NCI-H2081 (cell line): ENCODE measurements at places on chromosomes 7 and 10.

- DNase-seq: no peak
These were observed 2.2 kb downstream of the TMEM120A start for GRCh38 chr7:75992083-75992755.

GRCh38 chr7:125563557-125563956, 633.9 kb upstream of the POT1 start:
- DNase-seq: peak; percentile 21

DNA sequence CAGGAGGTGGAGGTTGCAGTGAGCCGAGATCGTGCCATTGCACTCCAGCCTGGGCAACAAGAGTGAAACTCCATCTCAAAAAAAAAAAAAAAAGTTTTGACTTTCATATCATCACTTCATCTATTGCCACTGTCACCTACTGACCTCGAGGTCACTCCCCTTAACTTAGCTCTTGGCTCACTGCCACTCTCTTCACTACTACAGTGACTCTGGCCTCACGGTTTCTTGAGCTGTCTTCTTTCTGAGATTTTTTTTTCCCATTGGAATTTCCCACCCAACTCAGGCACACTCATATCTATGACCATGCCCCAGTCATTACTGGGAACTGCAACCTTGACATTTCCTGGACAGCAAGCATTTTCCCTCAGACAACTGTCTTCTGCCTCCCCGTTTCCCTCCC, 42.6 kb upstream of the C7orf33 start:
- no peak for DNase-seq

DNA sequence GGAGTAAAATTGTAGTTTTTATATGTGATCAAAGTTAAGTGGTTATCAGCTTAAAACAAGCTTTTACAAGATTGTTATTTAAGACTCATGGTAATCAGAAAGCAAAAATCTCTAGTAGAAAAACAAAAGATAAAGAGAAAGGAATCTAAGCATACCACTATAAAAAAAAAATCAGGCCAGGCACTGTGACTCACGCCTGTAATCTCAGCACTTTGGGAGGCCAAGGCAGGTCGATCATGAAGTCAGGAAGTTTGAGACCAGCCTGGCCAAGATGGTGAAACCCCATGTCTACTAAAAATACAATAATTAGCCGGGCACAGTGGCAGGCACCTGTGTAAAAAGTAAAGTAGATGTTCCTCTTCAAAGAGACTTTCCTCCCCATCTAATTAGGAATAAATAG, 265.9 kb upstream of the NRP1 start:
- DNase-seq: no peak

DNA sequence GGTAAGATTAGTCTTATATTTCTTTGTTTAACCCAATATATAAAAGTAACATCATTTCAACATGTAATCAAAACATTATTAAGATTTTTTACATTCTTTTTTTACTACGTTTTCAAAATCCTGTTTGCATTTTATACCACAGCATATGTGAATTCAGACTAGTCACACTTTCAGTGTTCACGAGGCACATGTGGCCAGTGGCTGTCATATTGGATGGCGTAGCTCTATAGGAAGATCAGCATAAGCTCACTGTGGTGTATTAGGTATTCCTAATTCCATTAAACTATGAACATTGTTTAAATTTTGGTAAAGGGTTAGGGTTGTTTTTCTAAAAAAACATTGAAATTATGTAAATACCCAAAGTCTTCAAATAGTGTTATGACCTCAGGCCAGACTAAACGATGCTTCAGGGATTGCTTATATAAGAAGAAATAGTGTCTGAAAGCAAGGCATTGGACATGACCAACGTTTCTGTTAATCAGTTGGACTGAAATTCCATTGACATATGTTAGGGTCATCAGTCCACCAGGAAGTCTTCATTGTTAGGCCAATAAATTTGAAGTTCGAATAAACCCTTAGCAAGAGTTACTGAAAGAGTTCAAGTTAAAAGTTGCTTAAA, 97.0 kb downstream of the BICC1 start:
- no peak for DNase-seq

DNA sequence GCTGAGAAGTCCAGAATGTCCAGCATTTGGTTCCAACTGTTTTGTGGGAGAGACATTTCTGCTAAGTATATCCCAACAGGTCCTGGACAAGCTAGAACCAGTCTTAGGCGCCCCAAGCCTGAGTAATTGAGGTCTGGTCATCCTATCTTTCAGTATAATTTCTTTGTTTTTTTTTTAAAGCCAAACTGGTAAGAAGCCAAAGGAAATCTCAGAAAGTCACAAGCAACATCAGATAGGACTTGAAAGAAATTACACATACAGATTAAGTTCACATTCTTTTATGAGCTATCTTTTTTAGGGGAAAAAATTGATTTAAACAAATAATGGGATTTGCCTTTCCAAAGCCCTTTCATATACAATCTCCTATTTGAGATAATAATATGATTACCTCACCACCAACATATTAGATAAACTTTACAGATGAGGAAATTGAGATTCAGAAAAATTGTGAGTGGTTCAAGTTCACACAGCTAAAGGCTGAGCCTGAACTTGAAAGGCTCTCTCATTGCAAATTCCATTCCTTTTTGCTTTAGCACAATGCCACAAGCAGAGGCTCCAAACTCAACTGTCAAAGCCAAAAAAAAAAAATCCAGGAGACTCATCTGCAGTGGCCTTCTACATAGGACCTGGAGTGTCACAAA, 15.0 kb downstream of the PDLIM1 start:
- no peak for DNase-seq

- DNase-seq: no peak
These were observed 27.8 kb upstream of the RET start for GRCh38 chr10:43049081-43049551.

GRCh38 chr7:158064631-158065030, 523.0 kb downstream of the PTPRN2 start:
- no peak for DNase-seq

DNA sequence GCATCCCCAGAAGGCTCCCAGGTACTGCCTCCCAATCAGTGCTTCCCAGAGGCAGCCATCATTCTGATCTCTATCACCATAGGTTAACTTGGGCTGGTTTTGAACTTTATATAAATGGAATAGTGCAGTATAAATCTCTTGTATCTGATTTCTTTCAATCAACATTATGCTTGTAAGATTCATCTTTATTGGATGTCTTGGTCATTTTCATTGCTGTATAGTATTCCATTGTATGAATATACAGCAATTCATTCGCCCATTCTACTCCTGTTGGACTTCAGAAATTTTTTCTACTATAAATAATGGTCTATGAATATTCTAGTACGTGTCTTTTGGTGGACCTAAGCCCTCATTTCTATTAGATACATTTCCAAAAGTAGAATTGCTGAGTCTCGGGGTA, 16.1 kb upstream of the OGDHL start:
- no peak for DNase-seq

GRCh38 chr10:94680544-94680943, 3.0 kb upstream of the CYP2C18 start:
- DNase-seq: no peak

- no peak for DNase-seq
These were observed 256.2 kb upstream of the CACNA2D1 start for GRCh38 chr7:82699773-82700186.

DNA sequence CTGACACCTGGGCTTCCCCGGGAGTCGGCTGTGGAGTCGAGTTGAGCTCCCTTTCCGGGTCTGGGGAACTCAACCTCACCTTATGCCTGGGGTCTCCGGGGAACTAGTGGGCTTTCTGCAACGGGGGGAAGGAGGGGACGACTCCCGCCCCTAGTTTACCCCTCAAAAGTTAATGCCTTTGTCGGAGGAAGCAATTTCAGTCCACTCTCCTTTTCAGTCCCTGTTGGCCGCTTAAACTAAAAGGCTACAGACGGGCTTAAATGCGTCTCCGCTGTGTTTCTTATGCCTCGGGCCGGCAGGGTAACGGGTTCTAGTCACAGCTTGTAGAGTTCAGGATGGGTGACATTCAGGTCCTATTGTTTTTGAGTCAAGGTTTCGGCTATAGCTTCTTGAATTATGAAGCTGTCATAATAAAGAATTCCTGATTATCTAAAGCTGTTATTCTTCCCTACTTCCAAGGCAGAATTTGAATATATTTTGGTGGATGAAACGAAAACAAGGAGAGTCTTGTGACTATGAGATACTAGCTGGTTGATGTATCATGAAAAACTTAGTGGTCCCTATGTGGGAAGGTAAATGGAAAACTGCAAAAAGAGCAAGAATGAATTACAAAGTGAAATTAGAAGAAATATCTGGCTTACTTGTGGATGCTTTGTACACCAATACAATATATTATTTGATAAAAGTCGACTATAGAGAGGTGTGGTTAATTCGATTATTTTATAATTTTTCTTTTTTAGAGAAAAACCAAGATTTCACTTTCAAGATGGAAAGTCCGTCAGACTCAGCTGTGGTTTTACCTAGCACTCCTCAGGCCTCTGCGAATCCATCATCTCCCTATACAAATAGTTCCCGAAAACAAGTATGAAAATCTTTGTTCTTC, 495 bp downstream of the SFR1 start:
- DNase-seq: no peak

DNA sequence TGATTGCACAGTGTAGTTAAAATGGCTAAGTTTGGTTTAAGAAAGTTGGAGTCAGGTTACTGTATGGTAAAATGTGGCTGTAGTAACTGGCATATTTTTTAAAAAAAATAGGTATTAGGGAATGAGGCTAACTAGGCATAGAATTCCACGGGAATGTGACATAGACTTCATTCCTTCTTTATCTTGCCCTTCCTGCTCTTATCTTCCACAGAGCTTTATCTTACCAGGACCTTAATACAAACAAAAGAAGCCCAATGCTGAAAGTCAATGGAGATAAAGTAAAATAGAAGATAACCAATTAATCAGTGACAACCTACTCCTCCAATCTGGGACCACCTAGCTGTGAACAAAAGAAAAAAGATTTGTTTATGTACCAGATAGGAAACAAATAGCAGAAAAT, 58.1 kb downstream of the TET1 start:
- no peak for DNase-seq

GRCh38 chr7:122219253-122219865, 75.3 kb upstream of the AASS start:
- DNase-seq: peak; percentile 26

- no peak for DNase-seq
These were observed 108.6 kb upstream of the COL1A2 start for GRCh38 chr7:94286111-94286510.

- DNase-seq: no peak
These were observed 103.7 kb upstream of the RELN start for GRCh38 chr7:104093127-104093526.

DNA sequence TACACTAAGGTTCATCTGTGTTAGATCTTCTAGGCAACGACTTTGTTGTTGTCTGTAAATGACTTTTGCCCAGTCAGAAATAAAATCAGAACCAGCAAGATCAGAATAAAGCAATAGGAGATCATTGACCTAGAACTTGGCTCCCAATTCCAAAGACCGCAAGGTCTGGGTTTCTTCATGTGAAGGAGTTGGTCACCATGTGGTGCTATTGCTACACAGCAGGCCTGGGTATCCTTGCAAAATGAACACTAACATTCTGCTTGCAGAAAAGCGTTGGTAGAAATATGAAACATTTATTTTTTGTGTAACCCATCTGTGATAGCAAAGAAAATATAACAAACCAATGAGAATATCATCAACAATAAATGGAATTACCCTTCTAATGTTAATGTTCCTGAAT, 831.0 kb downstream of the NXPH1 start:
- DNase-seq: no peak

DNA sequence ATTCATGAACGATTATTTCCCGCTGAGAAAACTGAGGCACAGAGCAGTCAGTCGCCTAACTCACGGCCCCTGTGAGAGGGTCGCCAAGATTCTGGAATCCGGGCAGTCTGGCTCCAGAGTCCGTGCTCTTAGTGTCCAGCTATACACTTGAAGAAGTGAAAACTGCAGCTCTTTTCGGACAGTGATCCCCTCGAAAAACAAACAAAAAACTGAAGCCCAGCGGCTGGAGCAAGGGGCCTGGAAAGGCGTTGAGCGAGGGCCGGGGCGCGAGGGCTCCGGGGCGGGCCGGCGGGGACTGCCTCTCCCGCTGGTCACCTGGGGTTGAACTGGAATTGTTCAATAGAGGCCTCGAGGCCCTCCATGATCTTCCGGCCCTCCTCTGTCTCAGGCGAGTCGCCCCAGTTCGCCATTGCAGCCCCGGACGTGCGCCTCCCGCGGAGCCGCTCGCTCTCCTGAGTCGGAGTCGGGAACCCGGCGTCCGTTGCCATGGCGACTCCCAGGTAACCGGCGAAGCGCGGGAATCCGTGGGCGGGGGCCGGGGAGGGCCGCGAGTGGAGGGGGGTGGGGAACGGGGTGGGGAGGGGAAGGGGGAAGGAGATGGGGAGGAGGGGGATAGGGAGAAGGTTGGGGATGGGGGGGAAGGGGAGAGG, 881 bp downstream of the C10orf67 start:
- peak; percentile 46 for DNase-seq

DNA sequence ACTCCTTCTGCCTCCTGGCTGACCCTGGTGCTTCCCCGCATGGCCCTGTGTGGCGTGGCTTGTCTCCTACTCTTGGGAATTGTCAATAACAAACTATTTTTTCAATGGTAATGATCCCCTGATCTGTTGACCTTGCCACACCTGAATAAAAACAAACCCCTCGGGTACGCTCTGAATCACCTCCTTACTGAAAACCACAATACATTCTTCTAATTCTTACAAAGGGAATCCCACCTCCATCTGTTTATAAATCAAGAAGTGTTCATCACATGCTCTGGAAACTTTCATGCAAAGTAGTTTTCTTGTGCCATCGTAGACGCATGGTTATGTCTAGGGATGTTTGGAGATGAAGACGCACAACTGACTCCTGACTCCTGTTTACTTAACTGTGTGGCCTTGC, 245.8 kb downstream of the FRMD4A start:
- DNase-seq: no peak

DNA sequence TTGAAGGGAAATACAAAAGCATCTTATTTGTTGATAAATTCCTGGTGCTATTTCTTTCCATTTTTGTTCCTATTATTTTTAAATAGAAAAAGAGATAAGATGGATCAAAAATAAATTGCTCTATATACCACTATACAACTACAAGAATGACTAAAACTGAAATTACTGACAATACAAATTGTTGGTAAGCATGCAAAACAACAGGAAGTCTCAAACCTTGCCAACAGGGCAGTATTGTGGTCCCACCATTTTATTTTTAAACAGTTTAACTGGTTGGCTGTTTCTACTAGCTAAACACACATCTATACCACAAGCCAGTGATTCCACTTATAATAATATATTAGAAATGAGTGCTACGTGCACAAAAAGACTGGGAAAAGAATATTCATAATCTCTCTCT, 213.0 kb downstream of the JAZF1 start:
- DNase-seq: no peak

GRCh38 chr7:47934831-47935230, 13.4 kb downstream of the PKD1L1 start:
- no peak for DNase-seq
